BJ (cell line): ENCODE measurements at places on chromosomes 7 and 10. TPM values are rescaled to one million over a fixed set of nuclear protein-coding genes. Genes with fewer than 3 reads are reported as not detected.

Gene LIPM
- not detected in 2 replicates for polyA plus RNA-seq

Gene MYOF
- polyA plus RNA-seq: 355 and 425 TPM in 2 replicates

Gene FZD1
- 3.9 and 4.5 TPM in 2 replicates for polyA plus RNA-seq

Gene ST8SIA6
- 0.07 TPM in 1 of 2 replicates, not detected in the other for polyA plus RNA-seq

Gene NRG3
- polyA plus RNA-seq: not detected in 2 replicates

Gene ANKRD22
- not detected in 2 replicates for polyA plus RNA-seq

Gene AKR1E2
- polyA plus RNA-seq: 2.5 and 3.3 TPM in 2 replicates

Gene METTL27
- polyA plus RNA-seq: 1.1 and 1.5 TPM in 2 replicates

Gene TMEM213
- polyA plus RNA-seq: not detected in 2 replicates

Gene HOGA1
- 0.17 and 0.23 TPM in 2 replicates for polyA plus RNA-seq

Gene PRSS37
- not detected in 2 replicates for polyA plus RNA-seq

Gene RPP38
- 15.9 and 17.2 TPM in 2 replicates for polyA plus RNA-seq

Gene IDI2
- not detected in 2 replicates for polyA plus RNA-seq

Gene CPN1
- polyA plus RNA-seq: not detected in 2 replicates

Gene ARHGEF35
- polyA plus RNA-seq: 0.37 and 0.91 TPM in 2 replicates

Gene TFPI2
- 113 and 143 TPM in 2 replicates for polyA plus RNA-seq

Gene GBX1
- not detected in 2 replicates for polyA plus RNA-seq

Gene LLCFC1
- polyA plus RNA-seq: not detected in 2 replicates

Gene BBS9
- polyA plus RNA-seq: 6.5 and 10.9 TPM in 2 replicates

Gene THSD7A
- polyA plus RNA-seq: 0.02 and 0.06 TPM in 2 replicates

Gene PPIF
- 43.4 and 73.9 TPM in 2 replicates for polyA plus RNA-seq

Gene TRIL
- 0.01 TPM in 1 of 2 replicates, not detected in the other for polyA plus RNA-seq

Gene SPAM1
- polyA plus RNA-seq: not detected in 2 replicates

Gene SFTPA1
- polyA plus RNA-seq: not detected in 2 replicates

Gene SPOCK2
- 0.04 and 0.06 TPM in 2 replicates for polyA plus RNA-seq

Gene PIK3AP1
- polyA plus RNA-seq: 0.04 and 0.06 TPM in 2 replicates

Gene HOXA3
- 0.09 and 0.15 TPM in 2 replicates for polyA plus RNA-seq

Gene GRM8
- not detected in 2 replicates for polyA plus RNA-seq

Gene ITGB1
- 824 and 2,036 TPM in 2 replicates for polyA plus RNA-seq

Gene LSM5
- 6.7 and 22.8 TPM in 2 replicates for polyA plus RNA-seq

Gene TMUB1
- polyA plus RNA-seq: 13.6 and 27.8 TPM in 2 replicates

Gene PYROXD2
- 13.9 and 23.1 TPM in 2 replicates for polyA plus RNA-seq

Gene NUTM2E
- 0.13 and 0.22 TPM in 2 replicates for polyA plus RNA-seq

Gene GRID1
- polyA plus RNA-seq: 0.20 and 0.49 TPM in 2 replicates

Gene TRPV6
- not detected in 2 replicates for polyA plus RNA-seq

Gene CLDN4
- polyA plus RNA-seq: 0.07 and 0.18 TPM in 2 replicates

Gene HOXA11
- 27.7 and 34.0 TPM in 2 replicates for polyA plus RNA-seq

Gene KLF14
- not detected in 2 replicates for polyA plus RNA-seq

Gene ZNF735
- polyA plus RNA-seq: not detected in 2 replicates

Gene AGR2
- polyA plus RNA-seq: not detected in 2 replicates

Gene PNLIPRP1
- not detected in 2 replicates for polyA plus RNA-seq
